Esophagus muscularis mucosa (tissue), 4 donors: ENCODE measurements at places on chromosomes 12 and 14.

GRCh38 chr14:68140806-68141205 is 321.2 kb downstream of the RAD51B start:
- H3K27ac ChIP-seq, result peak overlapping the region; percentile 84
- peaks cover 78% of the 10 kb centered on the region for H3K4me1 ChIP-seq
- no peak for DNase-seq

DNA sequence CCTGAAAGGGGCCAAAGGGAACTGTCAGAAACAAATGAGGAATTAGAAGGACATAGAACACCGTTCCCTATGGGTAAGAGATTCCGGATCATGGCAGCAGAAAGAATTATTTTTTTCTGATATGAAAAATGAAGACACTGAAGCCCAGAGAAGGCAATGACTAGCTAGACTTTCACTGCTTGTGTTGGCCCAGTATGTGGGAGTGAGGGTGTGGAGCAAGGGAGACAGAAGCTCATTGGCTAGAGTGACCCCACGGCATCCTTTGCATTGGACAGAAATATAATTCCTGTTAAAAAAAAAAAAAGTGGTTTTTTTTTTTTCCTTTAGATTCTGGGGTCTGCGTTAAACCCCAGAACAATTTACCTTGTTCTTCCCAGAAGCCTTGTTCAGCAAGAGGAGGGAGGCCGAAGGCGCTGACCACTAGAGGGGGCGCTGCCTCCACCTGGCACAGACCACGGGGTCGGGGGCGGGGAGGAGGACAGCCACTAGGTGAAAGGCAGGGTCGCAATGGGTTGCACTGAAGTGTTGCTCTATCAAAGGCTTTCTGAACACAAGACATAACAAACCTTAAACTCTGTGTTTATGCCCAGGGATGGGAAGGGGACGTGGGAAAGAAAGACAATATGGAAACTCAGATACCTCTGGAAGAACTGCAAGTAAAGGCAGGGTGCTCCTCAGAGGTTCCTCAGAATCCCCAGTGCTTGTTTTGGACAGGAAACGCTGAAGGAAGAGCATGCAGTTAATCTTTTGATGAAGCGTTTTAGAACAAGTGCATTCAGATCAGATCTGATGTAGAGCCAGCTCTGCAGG is 156.8 kb downstream of the KCNA5 start:
- H3K36me3 ChIP-seq, result no peaks in the 10 kb centered on the region
- no peaks in the 10 kb centered on the region for H3K4me1 ChIP-seq
- no peaks in the 10 kb centered on the region for H3K27me3 ChIP-seq
- no peak overlapping the region for H3K27ac ChIP-seq
- no peak for DNase-seq
- H3K4me3 ChIP-seq, result no peak overlapping the region

GRCh38 chr14:105392131-105393090 is 5.9 kb upstream of the TEX22 start:
- H3K27ac ChIP-seq, result no peak overlapping the region
- peaks cover 4% of the 10 kb centered on the region for H3K4me1 ChIP-seq
- H3K27me3 ChIP-seq, result no peaks in the 10 kb centered on the region
- no peak overlapping the region for H3K4me3 ChIP-seq
- peaks cover 51% of the 10 kb centered on the region for H3K36me3 ChIP-seq

GRCh38 chr14:22174412-22175277 is 414.4 kb downstream of the DAD1 start:
- H3K36me3 ChIP-seq, result no peaks in the 10 kb centered on the region
- H3K27ac ChIP-seq, result no peak overlapping the region
- no peaks in the 10 kb centered on the region for H3K4me1 ChIP-seq
- no peak for DNase-seq
- H3K4me3 ChIP-seq, result no peak overlapping the region

DNA sequence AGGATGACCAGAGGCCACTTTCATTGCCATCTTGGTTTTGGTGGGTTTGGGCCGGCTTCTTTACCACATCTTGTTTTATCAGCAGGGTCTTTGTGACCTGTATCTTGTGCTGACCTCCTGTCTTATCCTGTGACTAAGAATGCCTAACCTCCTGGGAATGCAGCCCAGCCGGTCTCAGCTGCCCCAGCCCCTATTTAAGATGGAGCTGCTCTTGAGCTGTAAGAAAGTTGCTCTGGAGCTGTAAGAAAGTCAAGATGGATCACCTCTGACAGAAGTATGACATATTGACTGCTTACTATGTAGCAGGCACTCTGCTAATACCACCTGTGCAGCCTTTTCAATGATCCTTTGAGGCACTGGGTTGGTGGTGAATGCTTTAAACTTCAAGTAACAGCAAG is 52.1 kb downstream of the RIN3 start:
- peaks cover 10% of the 10 kb centered on the region for H3K4me1 ChIP-seq
- DNase-seq, result no peak
- H3K27ac ChIP-seq, result no peak overlapping the region
- no peaks in the 10 kb centered on the region for H3K27me3 ChIP-seq

- no peaks in the 10 kb centered on the region for H3K36me3 ChIP-seq
- DNase-seq, result no peak
- no peaks in the 10 kb centered on the region for H3K27me3 ChIP-seq
- no peak overlapping the region for H3K4me3 ChIP-seq
Measured at GRCh38 chr12:90331821-90332220, 623.2 kb downstream of the CCER1 start.

- H3K4me1 ChIP-seq, result peaks cover 50% of the 10 kb centered on the region
- H3K4me3 ChIP-seq, result no peak overlapping the region
- peak overlapping the region; percentile 81 for H3K27ac ChIP-seq
- H3K27me3 ChIP-seq, result no peaks in the 10 kb centered on the region
Measured at GRCh38 chr12:124625867-124626675, 58.7 kb upstream of the NCOR2 start.

GRCh38 chr14:103003351-103003615 is 54.1 kb downstream of the CDC42BPB start:
- no peak overlapping the region for H3K4me3 ChIP-seq
- no peak for DNase-seq
- H3K27ac ChIP-seq, result no peak overlapping the region
- H3K36me3 ChIP-seq, result peaks cover 77% of the 10 kb centered on the region

- H3K36me3 ChIP-seq, result no peaks in the 10 kb centered on the region
- H3K4me1 ChIP-seq, result peaks cover 38% of the 10 kb centered on the region
- H3K27me3 ChIP-seq, result no peaks in the 10 kb centered on the region
- no peak overlapping the region for H3K4me3 ChIP-seq
Measured at GRCh38 chr14:68464711-68465110, 328.2 kb downstream of the ZFP36L1 start.

GRCh38 chr14:77601846-77602619 is 14.4 kb downstream of the SPTLC2 start:
- H3K27ac ChIP-seq, result no peak overlapping the region
- H3K36me3 ChIP-seq, result no peaks in the 10 kb centered on the region
- peaks cover 19% of the 10 kb centered on the region for H3K4me1 ChIP-seq

DNA sequence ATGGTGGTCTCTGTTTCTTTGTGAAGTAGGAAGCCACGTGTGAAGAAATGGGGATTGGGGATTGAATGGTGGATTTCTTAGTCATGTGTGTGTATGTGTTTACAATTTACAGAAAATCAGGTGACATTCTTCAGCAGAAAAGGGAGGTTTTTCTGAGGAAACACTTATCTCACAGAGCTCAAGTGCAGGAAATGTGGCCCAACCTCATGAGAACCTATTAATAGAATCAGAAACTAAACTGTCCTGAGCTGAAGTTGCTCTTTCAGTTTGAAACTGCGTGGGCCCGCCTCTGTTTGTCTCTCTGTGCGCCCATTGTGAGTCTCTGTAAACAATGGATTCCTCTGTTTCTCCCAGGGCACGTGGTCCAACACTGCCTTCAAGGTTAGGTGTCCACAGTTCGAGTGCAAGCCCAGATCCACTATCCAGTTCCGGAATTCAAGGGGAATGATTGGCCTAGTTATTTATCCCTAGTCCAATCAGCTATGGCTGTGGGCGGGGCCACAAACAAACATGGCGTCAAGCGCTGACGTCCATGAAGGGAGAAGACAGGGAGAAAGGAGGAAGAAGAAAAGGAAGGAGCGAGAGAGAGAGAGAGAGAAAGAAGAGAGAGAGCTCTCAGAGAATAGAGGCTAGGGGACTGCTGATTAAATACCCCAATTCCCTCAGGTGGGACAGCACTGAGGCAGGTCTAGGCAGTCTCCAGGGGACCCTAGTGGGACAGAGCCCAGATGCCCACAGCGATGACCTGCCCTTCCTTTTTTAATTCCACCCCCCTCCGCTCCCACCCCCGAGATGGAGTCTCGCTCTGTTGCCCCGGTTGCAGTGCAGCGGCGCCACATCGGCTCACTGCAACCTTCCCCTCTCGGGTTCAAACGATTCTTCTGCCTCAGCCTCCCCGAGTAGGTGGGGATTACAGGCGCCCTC is 31.4 kb upstream of the C12orf76 start:
- no peaks in the 10 kb centered on the region for H3K4me1 ChIP-seq
- DNase-seq, result no peak
- no peak overlapping the region for H3K27ac ChIP-seq
- no peaks in the 10 kb centered on the region for H3K27me3 ChIP-seq

DNA sequence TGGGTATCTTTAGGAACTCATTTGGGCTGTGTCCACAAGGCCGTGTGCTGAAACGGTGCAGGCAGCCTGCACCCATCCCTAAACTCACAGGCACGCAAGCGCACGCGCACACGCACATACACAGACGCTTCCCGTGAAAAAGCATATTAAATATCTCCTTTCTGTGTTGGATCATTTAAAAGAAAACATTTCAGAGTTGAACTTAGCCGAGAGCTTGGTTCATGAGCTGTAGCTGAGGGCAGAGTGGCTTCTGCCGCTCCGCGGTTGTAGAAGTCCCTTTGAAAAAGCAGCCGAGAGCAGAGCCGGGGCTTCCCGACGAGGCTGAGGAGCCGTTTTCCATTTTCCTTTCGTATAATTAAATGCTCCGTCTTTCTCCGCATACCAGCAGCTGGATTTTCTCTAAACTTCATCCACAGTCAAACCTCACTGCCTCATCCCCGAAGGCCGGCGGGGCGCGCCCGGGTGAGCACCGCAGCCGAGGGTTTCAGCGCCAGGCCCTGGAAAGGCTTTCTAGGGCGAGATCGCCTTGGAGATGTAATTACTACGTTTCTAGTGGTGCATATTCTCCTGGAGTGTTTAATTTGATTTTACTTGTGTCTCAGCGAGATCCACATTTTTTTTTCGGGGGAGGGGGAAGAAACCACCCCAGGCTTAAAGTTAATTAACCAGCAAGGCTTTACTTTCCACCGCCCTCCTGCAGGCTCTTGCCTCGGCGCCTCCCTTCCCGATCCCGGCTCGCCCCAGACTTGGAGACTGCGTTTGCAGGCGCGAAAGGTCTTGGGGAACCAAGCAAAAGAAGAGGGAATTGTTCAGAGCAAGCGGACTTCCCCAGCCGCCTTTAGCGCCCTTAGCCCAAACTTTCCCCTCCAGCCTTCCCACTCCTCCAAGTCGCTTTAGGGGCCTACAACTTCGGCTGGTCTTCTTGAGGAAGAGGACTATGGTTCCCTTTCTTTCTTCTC is 3.0 kb upstream of the HOXC13 start:
- no peak overlapping the region for H3K4me3 ChIP-seq
- peaks cover 29% of the 10 kb centered on the region for H3K4me1 ChIP-seq
- no peak overlapping the region for H3K27ac ChIP-seq
- peaks cover 18% of the 10 kb centered on the region for H3K27me3 ChIP-seq

GRCh38 chr12:31822761-31823160 is 93.9 kb upstream of the AMN1 start:
- no peak for DNase-seq
- H3K27me3 ChIP-seq, result no peaks in the 10 kb centered on the region
- H3K4me3 ChIP-seq, result no peak overlapping the region
- no peaks in the 10 kb centered on the region for H3K36me3 ChIP-seq
- H3K4me1 ChIP-seq, result no peaks in the 10 kb centered on the region
- no peak overlapping the region for H3K27ac ChIP-seq

DNA sequence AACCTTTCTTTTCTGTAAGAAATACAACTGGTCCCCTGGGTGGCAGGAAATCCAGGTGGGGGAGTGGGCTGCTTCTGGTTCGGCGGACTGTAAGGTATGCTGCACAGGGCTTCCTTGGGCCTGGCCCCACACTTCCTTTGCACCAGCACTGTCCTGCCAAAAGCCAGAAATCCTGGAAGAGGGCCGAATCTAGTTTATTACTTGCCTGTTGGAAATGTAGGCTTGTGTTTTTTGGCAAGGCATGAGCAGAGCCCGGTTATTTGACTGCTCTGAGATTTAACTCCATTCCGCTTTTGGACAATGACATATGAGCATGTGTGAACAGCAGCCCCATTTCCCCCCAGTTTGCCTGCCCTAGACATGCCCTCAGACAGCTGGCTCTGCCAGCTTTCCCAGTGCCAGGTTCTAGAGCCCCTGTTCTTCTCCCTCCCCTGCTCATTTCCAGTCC is 86.6 kb downstream of the BORCS5 start:
- no peaks in the 10 kb centered on the region for H3K27me3 ChIP-seq
- DNase-seq, result no peak

- H3K4me1 ChIP-seq, result peaks cover 32% of the 10 kb centered on the region
- H3K27me3 ChIP-seq, result peaks cover 32% of the 10 kb centered on the region
- no peaks in the 10 kb centered on the region for H3K36me3 ChIP-seq
- H3K27ac ChIP-seq, result no peak overlapping the region
- no peak for DNase-seq
Measured at GRCh38 chr12:54032086-54032619, 697 bp upstream of the HOXC5 start.

DNA sequence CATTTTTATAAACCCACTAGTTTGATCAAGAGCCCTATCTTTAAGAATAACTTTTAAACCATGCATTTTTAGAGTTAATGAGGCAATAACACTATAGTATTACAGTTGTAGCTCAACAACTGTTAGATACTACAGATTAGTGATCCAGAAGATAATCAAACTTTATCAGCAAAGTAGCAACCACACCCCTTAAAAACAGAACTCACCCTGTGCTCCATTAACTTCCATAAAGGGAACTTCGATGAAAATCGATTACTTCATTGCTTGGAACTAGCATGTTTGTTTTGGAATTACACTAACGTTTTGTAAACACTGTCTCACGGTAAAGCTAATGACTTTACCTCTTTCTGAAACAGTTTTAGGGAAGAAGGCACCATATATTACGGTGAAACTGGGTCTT is 1.4 kb downstream of the SGPP1 start:
- no peak for DNase-seq
- H3K4me1 ChIP-seq, result peaks cover 39% of the 10 kb centered on the region
- H3K4me3 ChIP-seq, result peak overlapping the region; percentile 96
- no peaks in the 10 kb centered on the region for H3K27me3 ChIP-seq
